ENCODE measurements at places on chromosomes 3 and 15.

GRCh38 chr15:71124937-71125790 is 9.9 kb downstream of the THSD4 start:
- no peak for DNase-seq

- DNase-seq, result no peak
Observed at GRCh38 chr3:36652104-36652503, 112.2 kb downstream of the DCLK3 start.

- DNase-seq, result no peak
Observed at GRCh38 chr3:139948898-139949297, 13.9 kb downstream of the CLSTN2 start.

DNA sequence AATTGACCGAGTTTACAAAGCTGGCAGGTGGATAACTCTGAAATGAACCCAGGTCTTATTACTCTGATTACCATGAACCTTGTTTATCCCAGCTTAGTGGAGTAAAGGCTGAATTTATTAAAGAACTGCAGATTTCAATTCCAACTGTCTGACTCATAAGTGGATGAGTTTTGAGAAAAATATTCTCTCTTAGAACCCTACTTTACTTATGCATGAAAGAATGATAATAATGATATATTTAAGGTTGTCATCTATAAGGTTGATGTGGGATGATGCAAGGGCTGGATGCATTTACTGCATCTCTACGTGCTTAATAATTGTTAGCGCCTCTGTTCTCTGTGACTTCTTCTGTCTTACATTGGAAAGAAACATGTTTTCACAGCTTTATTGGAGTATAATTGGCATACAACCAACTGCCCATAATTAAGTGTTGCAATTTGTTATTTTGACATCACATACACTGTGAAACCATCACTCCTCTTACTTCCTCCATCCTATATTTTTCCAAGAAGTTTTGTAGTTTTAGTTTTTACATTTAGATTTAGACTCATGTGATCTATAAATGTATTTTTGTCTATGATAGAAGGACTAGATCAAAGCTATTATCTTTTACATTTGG is 771.2 kb upstream of the ARRDC4 start:
- no peak for DNase-seq

DNA sequence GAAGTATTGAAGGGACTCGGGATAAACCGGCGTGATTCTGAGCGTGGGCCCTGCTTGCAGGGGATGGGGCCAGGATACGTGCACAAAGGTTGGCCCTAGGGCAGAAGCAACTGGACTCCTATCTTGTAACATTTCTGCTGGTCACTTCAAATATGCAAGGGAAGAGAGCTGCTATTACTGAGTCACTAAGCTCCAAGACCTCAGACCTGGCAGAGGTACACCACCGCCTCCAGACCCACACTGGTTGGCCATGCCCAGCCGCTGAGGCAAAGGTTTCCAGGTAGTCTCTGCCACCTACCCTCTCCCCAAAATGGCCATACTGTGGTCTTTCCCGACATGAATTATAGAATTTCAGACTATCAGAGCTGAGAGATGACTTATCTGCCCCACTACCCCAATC is 13.4 kb upstream of the STRA6 start:
- no peak for DNase-seq

GRCh38 chr15:89307046-89307587 is 27.5 kb downstream of the POLG start:
- DNase-seq, result no peak

- no peak for DNase-seq
Observed at GRCh38 chr3:197168606-197169005, 129.8 kb downstream of the DLG1 start.

DNA sequence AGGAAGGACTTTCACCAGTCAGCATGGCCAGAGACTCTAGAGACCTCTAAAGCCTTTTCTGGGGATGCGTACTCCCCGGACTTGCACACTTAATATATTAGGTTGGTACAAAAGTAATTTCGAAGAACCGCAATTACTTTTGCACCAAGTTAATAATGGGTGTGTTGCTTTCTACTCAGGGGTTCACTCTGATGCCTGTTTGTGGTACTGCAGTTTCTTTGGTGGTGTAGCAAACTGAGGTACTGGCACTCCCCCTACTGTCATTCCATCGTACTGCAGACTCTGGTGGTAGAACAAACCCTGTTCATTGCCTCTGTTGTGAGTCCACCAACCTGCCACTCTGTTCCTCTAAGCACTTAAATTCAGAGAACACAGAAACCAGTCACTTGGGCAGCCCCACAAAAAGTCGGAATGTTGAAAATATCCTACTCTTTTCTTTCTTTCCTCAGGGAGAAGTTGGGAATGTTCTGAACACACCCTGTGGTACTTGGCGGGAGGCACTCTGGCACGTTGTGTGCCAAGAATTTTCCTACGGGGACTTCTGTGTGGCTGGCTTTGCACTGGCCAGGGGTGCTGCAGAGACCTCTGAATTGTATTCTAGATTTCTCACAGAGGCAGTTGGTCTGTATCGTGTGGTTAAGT is 46.3 kb downstream of the GABRG3 start:
- no peak for DNase-seq

DNA sequence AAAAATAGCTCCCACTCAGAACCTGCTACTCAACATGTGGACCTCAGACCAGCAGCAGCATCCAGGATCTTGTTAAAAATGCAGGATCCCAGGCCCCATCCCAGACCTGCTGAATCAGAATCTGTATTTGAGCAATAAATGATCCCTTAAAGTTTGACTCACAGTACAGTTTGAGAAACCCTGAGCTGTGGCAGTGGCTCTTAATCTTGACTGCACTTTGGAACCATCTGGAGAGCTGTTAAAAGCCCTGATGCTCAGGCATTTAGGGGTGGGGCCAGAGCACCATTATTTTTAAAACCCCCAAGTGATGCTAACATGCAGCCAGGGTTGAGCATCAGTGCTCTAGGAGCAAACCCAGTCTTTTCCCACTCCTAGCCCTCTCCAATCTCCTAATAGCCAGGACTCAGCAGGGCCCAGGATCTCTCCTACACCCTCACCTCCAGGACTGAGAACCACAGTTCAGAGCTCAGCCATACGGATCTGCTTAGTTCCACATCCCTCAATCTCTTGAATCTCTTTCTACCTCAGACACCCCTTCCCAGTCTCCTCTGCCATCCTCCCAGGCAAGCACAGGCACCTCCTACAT is 10.2 kb downstream of the RFTN1 start:
- DNase-seq, result no peak

DNA sequence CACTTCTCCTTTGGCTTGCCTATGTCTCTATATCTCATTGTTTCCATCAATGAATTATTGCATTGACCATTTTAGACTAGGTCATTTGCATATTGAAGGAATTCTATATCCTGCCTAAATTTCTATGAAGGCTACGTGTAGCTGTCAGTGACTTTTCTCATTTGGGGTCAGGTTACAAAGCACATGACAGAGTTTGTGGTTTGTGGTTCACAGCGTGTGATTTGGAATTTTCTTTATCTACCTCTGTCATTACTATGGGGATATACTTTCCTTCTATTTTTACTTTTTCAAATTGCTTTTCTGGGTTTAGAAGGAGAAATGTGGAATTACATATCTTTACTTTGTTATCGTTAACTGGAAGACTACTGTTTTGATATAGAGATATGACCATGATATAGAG is 317.3 kb upstream of the CFAP20DC start:
- DNase-seq, result no peak

DNA sequence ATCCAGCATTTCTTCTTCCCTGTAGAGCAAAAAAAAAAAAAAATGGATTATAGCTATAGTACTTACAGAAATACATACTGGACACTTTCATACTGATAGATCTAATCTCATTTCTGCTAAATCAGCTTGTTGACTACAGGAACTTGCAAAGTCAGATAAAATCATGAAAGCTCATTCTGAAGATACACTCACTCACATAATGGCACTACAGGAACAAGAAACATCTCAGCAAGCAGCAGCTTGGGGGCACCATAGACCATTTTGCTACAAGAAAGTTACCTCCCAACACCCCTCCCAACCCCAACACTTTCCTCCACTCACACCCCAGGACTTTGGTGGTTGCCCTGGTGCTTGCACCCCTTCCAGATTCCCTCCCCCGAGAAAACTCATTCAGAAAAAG is 4.6 kb downstream of the MYH15 start:
- no peak for DNase-seq

DNA sequence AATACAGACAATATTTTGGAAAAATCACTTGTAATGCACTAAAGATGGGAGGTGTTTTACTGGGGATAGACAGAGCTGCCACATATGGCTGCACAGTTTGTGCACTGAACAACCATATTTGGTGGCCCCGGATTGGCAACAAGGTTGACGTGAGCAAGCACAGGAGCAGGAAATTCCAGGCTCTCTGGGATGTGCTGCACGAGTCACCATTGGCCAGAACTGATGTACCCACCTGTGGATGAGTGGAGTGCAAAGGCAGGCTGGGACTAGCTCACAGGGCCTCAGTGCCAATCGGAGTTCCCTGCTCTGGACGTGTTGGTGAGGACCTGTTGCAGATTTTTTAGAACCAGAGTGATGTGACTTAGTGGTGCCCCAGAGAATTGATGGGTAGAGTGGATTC is 42.0 kb upstream of the SCAANT1 start:
- DNase-seq, result no peak

DNA sequence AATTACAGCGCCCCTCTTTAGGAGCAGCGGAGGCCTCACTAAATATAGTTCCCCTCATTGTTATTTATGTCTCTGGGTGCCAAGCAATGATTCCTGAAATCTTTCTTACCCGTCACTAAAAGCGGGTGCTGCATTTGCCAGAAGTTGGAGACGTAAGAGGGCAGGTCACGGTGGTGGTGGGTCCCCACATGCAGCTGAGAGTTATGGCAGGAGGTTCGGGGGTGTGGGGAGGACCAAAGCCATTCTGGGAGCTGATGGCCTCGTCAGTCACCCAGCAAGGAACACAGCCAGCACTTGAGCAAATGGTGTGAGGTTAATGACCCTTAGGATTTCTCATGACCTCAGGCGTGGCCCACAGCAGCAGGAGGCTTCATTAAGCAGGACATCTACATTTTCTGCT is 129.2 kb downstream of the RAB11A start:
- DNase-seq, result no peak

DNA sequence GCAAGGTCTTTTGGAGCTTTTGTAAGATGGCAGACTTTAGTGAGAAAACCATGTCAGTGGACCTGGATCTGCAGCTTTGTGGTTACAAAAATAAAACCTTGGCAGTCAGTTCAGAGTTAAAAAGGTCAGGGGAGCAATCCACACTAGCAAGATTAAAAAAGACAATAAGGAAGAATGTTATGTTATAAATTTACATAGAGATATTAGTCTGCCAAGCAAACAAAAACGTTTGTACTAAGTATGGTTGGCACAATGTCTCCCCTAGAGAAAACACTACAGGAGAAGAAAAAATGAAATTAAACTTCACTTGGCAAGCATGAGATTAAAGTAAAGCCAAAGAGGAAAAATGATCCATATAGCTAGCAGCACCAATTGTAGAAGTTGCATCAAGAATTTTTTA is 205.0 kb downstream of the LSAMP start:
- DNase-seq, result no peak

- DNase-seq, result no peak
Observed at GRCh38 chr3:25088284-25088683, 339.8 kb upstream of the RARB start.

GRCh38 chr3:153072382-153072781 is 89.6 kb upstream of the RAP2B start:
- DNase-seq, result no peak

DNA sequence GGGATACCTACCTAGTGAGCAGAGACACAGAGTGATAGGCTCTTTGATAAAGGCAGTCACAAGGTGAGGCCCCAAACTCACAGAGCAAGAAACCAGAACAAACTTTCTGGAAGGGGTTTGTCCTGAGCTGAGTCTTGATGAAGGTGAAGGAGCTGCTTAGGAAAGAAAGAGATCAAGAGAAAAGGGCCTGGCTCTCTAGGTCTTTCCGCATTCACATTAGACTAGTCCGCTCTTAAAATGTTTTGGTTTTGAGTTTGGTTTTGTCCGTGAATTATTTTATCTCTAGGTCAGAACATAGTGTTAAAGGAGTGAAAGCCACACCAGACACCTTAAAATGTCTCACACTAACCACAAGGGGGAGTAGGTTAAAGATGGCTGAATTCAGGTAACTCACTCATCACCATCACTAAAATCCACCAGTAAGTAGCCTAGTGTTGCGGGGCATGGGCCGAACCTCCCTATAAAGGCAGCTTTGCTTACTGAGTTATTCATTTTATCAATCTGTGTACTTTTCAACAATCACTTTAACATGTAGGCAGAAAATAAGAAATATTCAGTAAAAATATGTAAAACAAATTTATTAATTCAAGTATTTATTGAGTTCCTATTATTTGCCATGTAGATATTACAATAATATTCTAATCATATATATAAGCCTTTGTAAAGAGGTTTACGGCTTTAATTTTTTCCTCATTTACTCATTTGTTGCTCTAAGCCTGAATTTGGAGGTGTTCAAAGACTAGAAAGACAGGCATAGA is 121.5 kb upstream of the TSC22D2 start:
- DNase-seq, result no peak

DNA sequence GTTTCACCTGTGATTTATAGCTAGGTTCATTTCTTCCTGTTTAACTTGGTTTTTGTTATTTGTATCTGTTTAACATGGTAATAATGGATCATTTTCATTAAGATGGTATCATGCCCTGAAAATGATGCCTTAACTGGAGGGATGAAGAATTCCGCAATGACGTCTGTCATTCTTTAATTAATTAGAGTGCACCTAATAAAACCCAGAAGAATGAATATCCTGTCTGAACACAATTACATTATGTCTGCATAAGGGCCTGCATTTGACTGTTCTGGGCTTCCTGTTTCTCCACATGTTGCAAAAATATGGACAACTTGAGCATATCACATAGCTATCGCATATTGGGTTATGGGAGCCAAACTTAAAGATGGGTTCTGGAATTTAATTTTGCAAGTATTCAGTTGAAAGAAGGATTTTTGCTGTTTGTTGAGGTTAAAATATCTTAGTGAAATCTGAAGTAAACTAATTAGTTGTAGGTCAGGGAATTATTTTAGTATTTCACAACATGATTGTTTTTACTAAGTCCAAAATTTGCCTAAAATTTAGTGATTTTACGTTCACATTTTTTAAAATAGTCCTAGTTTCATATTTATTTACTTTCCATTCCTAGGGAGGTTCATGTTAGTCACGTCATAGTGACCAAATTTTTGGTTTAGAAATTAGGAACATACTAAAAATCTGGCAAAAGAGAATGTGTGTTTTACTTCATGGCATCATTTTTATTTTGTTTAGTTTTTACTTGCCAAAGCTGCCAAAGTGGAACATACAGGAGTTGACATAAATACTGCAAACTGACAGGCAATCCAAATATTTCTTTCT is 321.0 kb upstream of the TGFBR2 start:
- DNase-seq, result no peak

DNA sequence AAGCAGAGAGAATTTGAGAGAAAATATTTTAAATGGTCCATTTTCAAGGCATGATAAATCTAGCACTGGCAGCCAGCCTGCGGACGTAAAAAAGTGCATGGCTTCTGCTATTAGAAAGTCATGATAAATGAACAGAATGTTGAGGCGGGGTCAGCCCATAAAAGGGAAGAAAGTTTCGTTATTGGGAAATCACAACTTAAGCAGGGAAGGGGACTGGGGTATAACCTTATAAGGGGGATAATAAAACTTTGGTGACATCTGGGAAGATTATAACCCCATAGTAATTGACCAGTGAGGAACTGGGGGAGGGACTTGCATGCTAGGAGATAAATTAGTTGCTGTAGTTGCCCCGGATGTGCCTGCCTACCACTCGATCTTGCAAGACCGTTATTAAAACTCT is 88.4 kb upstream of the PLSCR4 start:
- no peak for DNase-seq
